ENCODE measurements at places on chromosomes 4 and X.

DNA sequence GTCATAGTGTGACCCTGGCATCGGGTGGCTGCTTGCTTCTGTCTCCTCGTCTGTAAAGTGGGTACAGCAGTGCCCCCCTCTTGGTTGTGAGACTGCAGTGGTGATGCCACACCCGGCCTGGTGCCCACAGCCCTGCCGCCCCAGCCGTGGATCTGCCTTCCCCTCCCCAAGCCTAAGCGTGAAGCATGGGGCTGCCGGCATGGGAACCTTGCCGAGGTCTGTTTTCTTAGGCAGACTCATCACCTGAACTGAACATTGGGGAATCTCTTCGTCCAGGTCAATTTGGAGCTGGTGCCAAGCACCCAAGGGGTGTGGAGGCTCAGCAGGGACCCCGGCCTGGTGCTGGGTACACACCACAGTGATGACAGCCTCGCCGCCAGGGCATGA lies 108.4 kb downstream of the PSAPL1 start:
- no peak for DNase-seq

GRCh38 chr4:8916351-8916885 lies 44.8 kb upstream of the HMX1 start:
- DNase-seq = no peak

DNA sequence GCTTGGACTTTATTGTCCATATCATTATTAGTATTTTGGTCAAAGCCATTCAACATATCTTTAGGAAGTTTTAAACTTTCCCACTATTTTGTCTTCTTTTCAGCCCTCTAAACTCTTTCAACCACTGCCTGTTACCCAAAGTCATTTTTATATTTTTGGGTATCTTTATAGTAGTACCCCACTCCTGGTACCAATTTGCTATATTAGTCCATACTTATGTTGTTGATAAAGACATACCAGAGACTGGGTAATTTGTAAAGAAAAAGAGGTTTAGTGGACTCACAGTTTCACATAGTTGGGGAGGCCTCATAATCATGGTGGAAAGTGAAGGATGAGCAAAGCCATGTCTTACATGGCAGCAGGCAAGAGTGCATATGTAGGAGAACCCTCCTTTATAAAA lies 271.4 kb downstream of the KLHL4 start:
- no peak for DNase-seq

- DNase-seq = no peak
Observed at GRCh38 chr4:23374259-23374658, 515.6 kb downstream of the PPARGC1A start.

DNA sequence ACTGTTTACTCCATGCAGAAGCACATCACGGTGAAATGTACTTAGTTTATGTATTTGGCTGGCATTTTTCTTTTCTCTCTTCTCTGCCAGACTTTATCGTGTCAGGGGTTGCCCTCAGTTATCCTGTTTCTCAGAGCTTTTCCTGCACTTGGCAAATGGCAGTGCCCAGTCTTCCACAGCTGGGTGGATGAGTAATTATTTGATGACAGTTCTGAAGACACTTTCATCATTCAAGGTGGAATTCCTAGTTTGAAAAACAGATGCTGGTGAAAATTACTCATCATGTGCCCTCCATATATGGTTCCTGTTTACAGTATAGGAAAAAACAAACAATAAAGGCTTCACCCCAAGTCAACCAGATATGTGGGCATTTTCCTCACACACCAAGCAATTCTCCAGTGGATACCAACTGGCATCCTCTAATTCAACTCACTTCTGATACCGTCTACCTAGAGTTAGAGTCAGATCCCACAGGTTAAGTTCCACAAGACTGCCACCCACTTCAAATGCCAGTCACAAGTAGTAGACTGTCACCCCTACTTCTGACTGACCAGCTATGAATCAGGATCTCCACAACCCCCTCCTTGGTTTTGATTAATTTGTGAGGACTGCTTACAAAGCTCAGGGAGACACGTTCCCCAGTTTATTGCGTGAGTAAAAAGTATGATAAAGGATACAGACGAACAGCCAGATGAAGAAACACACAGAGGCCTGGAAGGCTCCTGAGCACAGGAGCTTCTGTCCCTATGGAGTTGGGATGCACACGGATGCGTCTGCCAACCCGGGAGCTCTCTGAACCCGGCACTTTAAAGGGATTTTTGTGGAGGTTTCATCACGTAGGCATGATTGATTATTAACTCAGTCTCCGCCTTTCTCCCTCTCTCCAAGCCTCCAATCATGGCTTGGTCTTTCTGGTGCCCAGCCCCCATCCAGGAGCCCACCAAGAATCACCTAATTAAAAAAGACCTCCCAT lies 72.9 kb downstream of the CLDN34 start:
- DNase-seq = no peak

GRCh38 chrX:100409610-100410590 lies at the start of gene PCDH19:
Gene PCDH19 (minus strand): TSS chrX:100410273. CDS start chrX:100408597, 1,676 bp downstream.
- DNase-seq = peak; percentile 76

DNA sequence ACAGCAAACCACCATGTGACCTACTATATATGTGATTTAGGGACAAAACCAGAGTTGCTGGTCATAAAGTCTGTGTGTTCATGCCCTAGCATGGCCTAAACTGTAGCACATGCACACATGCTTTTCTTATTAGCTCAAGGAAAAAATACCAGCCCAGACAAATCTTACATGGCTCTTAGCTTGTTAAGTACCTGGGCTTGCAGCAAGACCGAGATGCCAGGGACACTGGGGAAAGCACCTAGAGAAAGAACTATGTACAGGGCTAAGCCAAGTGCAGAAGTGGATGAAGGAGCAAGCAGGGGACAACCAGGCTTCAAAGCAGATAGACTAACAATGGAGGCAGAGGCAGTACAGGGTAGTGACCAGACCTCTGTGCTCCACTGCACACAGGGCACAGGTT lies 3.4 kb upstream of the GABRE start:
- no peak for DNase-seq

Measured in femur (tissue), 1 donor.